Epithelial cell of esophagus (primary cell): ENCODE measurements at places on chromosomes 16 and 17.

DNA sequence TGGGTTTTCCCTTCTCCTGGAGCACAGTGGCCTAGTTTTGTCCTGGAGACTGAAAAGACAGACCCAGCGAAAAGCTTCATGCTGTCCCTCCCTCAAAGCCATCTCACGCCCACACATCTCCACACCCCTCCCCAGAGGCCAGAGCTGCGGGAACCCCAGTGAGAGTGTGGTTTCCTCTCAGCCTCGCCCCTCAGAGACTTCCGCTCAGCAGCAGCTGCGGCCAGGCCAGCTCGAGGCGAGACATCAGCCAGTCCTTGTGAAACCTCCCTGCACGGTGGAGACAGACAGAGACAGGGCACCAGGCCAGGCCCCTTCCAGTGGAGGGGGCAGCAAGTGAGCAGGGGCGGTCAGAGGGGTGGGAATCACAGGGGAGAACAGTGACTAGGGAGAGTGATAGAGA is 77.0 kb upstream of the TNRC6C start:
- DNase-seq = no peak

DNA sequence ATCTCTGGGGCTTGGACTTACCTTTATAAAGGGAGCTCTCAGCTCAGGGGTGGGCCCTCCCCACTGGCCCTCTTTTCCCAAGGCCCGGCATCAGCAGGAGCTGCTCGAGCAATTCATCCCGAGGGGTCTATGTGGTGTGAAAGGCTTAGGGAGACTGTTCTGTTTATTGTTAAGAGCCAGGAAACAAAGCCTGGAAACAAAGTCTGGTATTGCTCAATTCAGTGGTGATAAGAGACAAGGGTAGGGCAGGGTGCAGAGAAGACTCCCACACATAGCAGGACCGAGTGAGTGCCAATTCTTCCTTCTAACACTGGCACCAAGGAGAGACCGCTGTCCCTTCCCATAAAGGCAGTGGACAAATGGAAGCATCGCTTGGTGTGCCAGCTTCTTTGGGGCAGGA is 750.7 kb downstream of the KCNJ18 start:
- DNase-seq = no peak

DNA sequence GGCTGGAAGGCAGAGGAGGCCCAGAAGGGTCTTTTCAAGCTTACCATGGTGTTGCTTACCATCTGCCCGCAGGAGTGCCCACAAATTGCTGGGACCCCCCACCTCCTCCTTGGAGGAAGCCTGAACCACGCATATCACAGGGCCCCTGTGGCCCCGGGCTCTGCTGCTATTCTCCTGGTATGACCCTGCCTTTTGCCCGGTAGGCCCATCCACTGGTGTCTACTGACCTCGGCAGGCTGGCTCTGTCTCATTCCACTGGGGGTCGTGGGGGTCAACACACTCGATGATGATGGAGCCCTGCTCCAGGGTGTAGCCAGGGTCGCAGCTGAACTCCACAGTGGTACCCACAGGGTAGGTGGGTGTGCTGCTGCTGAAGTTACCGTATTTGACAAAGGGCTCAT is 8.2 kb upstream of the PHF12 start:
- no peak for DNase-seq

DNA sequence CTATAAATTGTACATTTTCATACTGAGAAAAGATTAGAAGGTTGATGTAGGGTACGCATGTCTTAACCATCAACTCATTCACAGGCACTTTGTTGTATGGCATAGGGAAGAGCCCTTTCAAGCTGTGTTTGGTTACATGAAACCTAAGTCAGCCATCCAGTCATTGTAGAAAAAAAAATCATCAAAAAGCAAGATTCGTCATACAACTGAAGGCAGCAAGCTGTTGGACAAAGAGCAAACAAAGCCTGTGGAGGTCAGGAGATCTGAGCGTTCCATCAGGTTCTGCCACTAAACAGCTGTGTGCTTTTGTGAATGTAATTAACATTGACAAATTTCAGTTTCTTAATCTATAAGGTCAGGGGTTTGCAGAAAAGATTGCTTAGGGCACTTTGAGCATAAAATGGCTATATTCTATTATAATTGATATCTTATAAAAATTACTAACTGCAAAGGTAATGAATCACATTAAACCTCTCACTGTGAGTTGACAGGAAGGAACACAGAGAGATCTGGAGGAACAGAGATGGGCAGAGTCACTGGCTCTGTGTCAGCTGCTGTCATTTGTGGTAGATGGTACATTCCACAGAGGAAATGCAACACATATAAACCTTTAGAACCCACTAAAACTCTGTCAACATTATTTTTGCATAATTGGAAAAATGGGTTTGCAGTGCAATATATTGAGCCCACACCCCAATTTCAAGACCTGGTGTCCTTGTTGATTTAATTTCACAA is 66.3 kb upstream of the MYOCD start:
- peak; percentile 40 for DNase-seq

DNA sequence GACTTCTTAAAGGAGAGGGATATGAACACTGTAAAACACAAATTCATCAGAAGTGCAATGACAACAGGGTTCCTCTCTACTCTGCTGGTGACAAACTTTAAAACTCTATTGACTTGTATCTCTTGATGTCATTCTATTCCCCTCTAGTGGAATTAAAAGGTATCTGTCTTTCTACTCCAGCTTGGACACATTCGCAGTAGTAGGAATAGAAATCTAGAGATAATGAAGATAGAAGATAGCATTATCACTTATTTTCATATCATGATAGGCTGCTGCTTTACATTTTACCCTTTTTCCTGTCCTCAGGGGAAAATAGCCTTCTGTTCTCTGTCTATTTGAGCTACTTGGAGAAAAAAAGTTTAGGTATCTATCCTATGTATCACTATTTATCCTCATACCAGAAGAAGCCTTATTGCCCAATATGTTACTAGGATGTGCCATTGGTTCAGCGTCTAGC is 209.6 kb upstream of the CACNG5 start:
- peak; percentile 45 for DNase-seq

DNA sequence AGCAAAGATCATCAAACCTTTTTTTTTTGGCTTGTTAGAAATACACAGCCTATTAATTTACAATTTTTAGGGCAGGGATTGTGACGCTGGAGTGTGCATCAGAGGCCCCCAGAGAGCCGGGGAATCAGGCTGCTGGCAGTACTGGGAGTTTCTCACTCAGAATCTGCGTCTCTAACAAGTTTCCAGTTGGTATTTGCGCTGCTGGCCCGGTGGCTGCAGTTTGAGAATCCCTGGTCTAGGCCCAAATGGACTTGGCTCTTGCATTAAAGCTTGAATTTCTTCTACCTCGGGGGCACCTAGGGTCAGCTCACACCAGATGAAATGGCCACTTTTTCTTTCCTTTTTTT is 150.9 kb upstream of the CIBAR2 start:
- DNase-seq = no peak

GRCh38 chr17:41793784-41794539 is 7.5 kb upstream of the JUP start:
- DNase-seq = no peak
